ENCODE measurements at places on chromosomes 12 and 14.

GRCh38 chr12:76680940-76681339, 83.0 kb upstream of the ZDHHC17 start:
- no peak for DNase-seq

- DNase-seq = no peak
Measured at GRCh38 chr14:96507723-96508122, 5.5 kb downstream of the PAPOLA start.

DNA sequence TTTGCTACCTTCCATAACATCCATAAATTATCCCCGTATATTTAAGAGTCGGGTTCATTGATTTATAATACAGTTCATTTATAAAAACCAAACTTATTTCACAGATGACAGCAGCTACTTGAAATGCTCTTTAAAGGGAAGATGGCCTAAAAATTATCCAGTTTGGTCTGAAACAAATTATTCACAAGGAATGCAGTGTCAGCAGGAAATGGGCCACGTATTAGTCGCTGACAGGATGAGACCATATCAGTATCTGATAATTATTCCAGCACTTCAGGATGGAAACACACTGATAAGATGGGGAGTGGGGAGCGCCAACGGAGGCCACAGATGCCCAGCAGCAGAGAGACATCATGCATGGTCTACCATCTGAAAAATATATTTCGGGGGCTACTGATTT, 60.5 kb upstream of the TMEM132D start:
- DNase-seq = no peak

- DNase-seq = no peak
Measured at GRCh38 chr12:75097003-75097402, 112.6 kb downstream of the KCNC2 start.

GRCh38 chr12:66491853-66492252, 187.0 kb downstream of the GRIP1 start:
- DNase-seq = no peak

GRCh38 chr14:44309331-44309730, 197.8 kb downstream of the FSCB start:
- DNase-seq = no peak

DNA sequence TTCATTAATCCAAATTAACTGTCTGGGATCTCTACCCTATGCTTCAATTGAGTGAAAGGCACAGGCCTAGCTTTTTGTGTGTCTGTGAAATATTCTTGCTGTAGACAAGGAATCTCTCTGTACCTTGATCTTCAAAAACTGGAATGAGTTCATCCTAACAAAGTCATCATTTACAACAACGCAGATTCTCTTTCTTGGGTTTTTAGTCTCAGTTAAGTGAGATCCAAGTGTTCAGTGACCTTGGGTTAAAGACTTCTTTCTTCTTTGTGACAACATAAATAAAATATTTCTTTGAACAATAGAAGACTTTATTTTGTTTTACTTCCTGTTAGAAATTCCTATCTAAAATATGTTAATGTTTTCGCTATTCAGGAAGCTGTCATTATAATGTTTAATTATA, 192.2 kb upstream of the LMNTD1 start:
- DNase-seq = no peak

DNA sequence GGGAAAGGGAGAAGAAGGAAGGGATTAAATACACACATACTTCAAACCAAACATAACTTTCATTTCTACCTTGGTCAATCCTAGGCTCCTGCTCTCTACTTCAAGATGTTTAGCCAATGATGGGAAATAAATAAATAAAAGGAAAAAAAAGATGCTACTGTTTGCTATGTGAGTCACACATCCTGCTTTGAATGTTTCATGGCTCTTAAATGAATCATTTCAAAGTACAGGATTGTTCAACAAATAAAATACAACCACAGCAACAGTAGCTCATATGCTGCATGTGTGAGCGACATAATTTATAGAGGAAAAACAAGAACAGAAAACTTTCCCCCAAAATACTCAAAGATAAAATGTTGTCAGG, 54.3 kb upstream of the NPFF start:
- no peak for DNase-seq
